ENCODE measurements at places on chromosomes 6 and 20.

DNA sequence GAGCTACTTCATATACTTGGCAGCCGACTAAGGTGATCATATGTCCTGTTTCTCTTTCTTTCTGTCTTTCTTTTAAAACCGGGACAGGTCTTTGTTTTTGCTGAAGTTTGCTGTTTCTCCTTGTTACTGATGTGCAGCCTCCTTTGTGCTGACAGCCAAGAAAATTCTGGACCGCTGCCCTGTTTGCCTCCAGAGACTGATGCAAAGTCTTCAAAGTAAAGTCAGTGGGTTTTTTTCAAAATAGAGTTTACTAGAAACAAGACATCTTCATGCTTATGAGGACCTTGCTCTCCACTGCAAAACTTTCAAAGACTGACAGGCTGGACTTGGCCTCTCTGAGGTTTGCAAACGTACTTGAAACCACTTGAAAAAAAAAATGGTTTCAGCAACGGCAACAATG, 510.5 kb upstream of the MAP3K7 start:
- DNase-seq = peak; percentile 67

DNA sequence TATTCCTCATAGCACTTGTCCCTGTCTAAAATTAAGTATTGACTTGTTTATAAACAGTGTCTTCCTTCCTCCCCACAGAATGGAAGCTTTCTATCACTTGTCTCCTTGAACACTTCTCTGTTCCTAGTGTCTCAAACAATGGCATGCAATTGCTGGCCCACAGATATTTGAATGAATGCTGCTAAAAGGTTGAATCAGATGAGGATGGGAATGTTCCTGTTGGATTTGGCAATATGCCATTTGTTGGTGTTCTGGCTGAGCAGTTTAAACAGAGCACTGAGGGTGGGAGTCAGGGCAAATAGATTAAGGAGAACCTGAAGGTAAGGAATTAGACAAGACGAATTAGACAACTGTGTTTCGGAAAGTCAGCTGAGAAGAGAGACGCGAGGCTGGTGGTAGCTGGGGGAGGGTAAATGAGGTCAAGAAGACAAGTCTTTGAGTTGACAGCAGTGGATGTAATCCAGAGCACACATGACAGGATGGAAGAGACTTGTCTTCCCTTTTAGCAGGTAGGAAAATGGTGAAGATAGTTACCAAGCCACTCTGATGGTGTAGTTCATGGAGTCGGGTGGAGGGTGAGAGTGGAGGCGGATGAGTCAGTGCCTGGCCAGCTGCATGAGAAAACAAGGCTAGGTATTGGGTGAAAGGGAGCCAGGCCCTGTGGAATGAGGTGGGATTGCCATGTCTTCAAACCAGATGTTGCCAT, 58.3 kb upstream of the GNRH2 start:
- DNase-seq = no peak

DNA sequence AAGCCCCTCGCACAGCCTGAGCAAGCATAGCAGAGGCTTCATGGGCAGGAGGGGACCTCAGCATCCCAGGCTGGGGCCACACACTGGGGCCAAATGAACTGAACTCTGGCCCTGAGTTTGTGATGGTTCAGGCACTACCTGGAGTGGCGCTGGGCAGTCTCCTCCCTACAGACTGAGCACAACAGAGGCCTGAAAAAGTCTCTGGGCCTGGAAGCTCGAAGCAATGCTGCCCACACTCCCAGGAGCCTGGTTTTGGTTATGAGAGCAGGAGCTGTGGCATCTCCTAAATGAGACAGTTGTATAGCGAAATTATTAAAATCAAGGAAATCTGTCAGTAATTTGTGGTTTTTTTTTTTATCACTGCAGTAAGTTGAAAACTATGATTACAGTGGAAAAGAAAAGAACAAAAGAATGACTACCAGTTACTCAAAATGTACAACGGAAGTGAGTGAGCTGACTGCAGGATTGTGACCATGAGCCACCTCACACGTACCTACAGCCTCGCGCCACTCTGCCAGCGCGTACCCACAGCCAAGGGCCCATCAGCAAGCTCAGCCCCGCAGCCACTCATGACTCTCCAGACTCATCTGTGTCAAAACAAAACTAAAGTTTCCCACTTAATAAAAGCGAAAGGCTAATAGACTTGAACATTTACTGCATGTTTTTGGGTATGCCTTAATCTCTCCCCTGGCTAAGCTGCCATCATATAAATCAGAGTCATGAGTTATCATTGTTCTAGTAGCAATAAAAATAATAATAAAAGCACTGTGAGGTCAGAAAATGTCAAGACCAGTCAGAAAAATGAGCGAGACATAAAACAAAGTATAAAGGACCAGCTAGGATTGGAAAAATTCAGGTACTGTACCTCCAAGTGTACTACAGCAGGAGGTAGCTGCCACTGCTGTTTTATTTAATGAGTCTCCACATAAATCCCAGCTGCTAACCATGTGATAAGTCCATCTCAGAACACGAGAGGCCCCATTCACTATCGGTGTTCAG, 177.0 kb downstream of the FOXC1 start:
- DNase-seq = no peak

- DNase-seq = no peak
Measured at GRCh38 chr20:62768551-62769287, 27.6 kb upstream of the MRGBP start.

DNA sequence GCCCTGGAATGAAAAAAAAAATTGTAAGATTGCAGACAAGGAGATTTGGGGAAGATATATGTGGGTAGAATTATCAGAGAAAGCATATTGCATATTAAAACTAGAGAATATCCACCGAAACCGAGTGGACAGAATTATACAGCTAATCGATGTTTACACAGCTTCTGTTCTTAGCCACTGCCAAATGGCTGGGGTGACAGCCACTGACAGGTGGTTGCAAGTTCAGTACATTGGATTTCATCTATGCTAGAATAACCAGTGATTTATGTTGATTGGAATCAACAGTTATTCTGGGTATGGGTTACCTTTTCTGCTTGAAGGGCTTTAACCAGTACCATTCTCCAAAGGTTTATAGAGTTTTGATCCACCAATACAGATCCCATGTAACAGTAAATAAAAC, 48.4 kb upstream of the THEMIS start:
- DNase-seq = no peak

GRCh38 chr6:138958595-138958994, 29.5 kb downstream of the REPS1 start:
- no peak for DNase-seq

GRCh38 chr20:8368670-8369069, 236.6 kb downstream of the PLCB1 start:
- no peak for DNase-seq

DNA sequence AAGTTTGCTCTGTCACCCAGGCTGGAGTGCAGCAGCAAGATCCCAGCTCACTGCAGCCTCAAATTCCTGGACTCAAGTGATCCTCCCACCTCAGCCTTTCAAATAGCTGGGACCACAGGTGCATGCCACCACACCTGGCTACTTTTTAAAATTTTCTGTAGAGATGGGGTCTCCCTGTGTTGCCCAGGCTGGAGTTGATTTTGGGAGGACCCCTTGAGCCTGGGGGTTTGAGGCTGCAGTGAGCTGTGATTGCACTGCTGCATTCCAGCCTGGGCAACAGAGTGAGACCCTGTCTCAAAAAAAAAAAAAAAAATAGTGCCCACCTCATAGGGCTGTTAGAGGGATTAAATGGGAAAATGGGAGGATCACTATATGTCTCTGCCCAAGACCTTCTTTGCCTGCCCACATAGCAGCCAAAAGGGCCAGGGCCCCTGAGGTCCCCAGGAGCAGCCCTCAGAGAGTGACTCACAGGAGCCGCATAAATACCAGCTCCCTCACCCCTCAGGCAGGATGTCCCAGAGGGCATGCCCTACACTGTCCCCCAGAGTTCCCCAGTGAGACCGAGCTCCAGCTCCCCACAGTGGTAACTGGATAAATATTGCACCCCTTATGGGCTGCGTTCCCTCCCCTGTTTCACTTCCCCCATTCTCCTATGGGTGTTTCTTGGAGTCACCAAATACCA, 11.7 kb upstream of the MDGA1 start:
- DNase-seq = no peak

GRCh38 chr6:5670811-5671561, 335.7 kb downstream of the NRN1 start:
- peak; percentile 70 for DNase-seq

- DNase-seq = no peak
Measured at GRCh38 chr20:53276143-53276542, 304.0 kb downstream of the TSHZ2 start.

GRCh38 chr6:88813045-88813444, 150.4 kb downstream of the RNGTT start:
- no peak for DNase-seq

DNA sequence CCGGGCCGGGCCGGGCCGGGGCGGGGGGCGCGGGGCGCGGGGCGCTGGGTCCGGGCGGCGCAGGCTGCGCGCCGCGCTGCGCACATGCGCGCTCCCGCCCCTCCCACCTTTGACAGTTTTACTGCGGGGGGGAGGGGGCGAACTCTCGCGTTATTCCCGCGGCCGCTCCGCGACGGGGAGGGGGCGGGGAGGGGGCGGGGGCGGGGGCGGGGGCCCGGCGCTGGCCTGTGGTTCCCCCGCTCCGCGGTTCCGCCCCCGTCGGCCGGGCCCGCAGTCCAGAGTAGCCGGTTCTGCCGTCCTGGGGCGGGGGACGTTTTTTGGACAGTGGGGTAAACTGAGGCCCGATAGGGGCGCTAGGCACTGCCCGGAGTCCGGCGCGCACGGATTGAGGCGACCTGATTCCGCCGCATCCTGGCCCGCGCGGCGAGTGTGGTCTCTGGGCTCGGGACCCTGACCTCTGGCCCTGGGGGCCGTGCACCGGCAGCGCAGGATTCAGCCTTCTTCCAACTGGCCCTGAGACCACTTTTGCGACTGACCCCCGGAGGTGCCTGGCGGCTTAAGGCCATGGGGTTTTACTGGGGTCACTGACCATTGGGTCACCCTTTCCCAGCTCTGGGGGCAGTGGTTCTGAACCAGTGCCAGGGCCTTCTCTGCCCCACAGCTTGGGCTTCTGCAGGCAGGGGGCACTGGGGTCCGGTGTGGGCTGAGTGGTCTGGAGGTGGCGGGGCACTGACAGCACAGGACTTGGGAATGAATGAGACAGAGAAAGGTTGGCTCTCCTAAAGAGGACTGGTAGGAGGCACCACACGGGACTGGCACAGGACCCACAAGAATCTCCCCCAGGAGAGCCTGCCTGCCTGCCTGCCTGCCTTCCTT, at the start of gene ZNF512B:
Gene ZNF512B, minus strand, starts transcription at position 93 of the 876 bp plus-strand sequence. CDS start 1,980 bp downstream, outside the sequence.
- no peak for DNase-seq

Measured in pons (tissue), 1 donor.